Stimulated activated CD4-positive, alpha-beta T cell treated with anti-CD3 and anti-CD28 coated beads, Interleukin-4, amount 100 ng/mL, for 24 hours (primary cell): ENCODE measurements at places on chromosomes 5 and 9.

GRCh38 chr5:170448221-170448620 is 55.6 kb upstream of the KCNIP1 start:
- no peak for DNase-seq

GRCh38 chr5:78726571-78726970 is 78.0 kb upstream of the LHFPL2 start:
- DNase-seq: no peak

- DNase-seq: no peak
Measured at GRCh38 chr5:159083548-159084452, 15.9 kb downstream of the EBF1 start.

GRCh38 chr9:83456226-83456625 is 82.0 kb downstream of the FRMD3 start:
- no peak for DNase-seq

DNA sequence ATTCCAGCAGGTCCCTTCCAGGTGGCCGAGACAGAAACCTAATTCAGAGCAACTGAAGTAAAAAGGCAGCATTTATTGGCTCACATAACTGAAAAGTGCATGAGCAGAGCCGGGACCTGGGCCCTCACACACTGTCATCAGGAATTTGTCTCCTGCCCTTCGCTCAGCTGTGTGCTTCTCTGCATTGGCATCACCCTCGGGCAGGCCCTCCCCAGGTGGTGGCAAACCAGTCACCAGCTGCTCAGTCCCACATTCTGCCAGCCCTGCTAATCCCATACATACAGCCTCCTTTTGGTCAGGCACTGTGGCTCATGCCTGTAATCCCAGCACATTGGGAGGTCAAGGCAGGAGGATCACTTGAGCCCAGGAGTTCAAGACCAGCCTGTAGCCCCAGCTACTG is 11.5 kb upstream of the CPLX2 start:
- no peak for DNase-seq
